Hepatic stellate cell (primary cell): ENCODE measurements at places on chromosomes 7 and 10.

- no peak for DNase-seq
These were observed 64.1 kb downstream of the ZMIZ1 start for GRCh38 chr10:79132681-79133381.

DNA sequence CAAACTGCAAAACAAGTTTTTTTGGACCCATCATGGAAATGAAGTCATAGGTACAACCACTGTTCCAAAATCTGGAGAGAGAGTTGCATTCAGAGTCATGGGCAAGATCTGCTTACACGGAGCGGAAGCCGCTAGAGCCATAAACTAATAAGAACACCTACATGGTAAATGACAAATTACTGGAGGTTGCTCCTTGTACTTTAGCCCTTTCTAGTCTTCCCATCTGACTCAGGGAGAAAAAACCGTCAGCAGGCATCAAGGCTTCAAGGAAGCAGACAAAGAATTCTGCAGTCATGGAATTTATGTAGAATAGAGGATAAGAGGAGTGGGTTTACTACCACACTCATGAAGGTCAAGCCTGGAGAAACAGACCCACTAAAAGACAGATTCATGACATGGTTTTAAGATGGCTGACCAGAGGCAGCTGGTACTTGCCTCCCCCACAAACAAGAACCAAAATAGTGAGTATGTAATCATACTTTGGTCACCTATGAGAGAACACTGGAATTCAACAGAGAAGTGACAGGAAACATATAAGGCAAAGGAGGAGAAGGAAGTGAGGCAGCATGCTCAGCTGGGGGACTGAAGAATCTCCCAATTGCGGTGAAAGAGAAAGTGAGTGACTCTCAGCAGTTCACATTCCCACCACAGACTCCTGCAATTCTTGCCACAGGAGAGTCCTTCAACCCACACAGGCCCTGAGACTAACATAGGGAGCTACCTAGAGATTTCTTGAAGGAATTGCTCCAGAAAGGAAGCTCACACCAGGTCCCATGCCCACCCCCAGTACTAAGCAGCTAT is 42.4 kb upstream of the ASAH2 start:
- no peak for DNase-seq

DNA sequence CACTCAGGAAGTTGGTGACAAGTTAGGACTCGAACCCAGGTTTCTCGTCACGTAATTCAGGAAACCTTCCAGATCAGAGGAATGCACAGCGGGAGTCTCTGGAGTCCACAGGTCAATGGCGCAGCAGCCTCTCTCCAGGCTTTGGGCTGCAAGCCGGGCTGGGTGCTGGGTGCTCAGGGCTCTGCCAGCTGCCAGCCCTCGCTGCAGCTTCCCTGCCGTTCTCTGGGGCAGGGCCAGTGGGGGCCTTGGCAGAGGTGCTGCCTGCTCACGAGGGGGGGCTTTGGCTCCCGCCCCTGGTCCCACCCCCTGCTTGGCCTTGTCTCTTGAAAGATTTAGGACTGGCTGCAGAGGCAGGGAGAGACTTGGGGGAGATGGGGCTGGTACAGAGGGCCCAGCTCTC is at the start of gene TACR2:
TACR2 (minus strand) TSS at position 224 of the 400 bp plus-strand sequence. CDS start 595 bp downstream, outside the sequence.
- no peak for DNase-seq

DNA sequence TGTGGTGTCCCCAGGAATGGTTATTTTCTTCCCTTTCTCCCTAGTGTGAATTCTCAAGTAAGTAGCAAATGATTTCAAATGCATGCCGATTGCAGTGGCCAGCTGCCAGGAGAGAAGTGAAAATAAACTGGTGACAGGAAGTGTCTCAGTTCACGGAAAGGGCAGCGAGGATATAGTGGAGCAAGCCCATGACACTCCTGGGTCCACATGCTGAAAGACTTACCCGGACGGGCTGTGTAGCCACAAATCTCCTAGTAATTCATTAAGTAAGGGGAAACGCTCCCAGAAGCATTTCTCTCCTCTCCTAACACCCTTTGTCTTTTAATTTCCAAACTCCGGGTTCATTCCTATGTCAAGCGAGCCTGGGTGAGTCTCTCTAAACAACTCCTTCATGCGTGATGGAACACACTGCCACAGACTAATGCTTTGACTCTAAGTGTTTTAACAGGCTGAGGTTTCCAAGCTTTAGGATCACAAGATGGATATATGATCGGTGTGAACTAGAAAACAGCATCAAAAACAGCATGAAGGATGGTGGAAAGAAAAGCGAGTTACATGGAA is 125.6 kb downstream of the CYP26A1 start:
- DNase-seq = peak; percentile 28

GRCh38 chr10:4819707-4820106 is 6.3 kb upstream of the AKR1E2 start:
- DNase-seq = no peak
